Stimulated activated CD4-positive, alpha-beta T cell treated with anti-CD3 and anti-CD28 coated beads, TNF-alpha, amount 100 ng/mL, for 1 hour (primary cell): ENCODE measurements at places on chromosomes 16 and 17.

- DNase-seq = peak; percentile 45
These were observed 60.3 kb downstream of the RMI2 start for GRCh38 chr16:11405331-11406176.

GRCh38 chr17:82414548-82415281, 3.4 kb upstream of the HEXD start:
- DNase-seq = peak; percentile 57

GRCh38 chr16:82567175-82567574, 59.6 kb upstream of the CDH13 start:
- DNase-seq = no peak

GRCh38 chr17:70405492-70406220, 236.3 kb downstream of the KCNJ2 start:
- no peak for DNase-seq

DNA sequence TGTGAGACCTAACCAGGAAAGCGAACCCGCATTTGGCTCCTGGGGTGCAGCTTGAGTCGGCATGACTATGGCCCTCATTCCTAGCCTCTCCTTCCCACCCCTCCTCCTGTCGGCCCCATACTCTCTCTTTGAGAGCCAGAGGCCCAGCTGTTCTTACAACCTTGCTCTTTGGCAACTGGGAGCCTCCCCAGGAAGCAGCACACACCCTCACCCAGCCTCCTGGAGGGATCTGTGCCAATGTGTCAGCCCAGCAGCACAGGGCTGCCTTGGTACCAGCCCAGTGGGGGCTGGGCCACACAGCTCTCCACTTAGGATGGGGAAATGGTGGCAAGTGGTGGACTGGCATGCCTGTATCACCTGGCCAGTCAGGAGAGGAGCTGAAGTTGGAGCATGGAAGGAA, 70.3 kb upstream of the LGALS9 start:
- DNase-seq = no peak

DNA sequence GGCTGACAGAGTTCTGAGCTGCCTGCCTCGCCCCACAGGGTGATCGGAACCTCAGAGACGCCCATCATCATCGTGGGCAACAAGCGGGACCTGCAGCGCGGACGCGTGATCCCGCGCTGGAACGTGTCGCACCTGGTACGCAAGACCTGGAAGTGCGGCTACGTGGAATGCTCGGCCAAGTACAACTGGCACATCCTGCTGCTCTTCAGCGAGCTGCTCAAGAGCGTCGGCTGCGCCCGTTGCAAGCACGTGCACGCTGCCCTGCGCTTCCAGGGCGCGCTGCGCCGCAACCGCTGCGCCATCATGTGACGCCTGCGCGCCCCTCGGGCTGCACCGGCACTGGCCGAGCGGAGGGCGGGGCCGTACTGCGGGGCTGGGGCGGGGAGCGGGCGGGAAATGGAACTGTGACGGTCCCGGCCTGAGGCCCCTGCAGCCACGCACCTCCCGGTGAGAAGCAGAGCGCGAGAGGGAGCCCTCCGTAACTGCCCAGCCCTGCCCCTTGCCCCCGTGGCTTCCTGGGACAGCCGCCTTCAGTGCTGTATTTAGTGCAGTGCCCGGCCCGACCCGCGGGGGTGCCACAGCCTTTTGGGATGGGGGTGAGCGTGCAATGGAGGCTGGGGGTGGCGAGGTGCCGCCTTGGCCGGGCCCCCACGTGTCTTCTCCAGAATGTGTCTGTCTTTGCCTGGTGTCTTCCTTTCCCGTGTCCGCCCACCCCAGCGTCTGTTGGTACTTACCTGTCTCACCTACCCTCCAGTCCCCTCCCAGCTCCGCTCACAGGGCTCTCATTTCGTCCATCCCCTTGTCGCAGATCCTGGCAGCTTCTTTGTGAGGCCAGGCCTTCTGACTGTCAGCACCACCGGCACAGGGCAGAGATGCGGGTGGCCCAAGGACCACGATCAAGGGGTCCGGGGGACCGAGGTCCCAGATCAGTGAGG, 9.8 kb downstream of the RASL10B start:
- DNase-seq = no peak

GRCh38 chr16:27556471-27556870, 6.5 kb downstream of the KATNIP start:
- no peak for DNase-seq

DNA sequence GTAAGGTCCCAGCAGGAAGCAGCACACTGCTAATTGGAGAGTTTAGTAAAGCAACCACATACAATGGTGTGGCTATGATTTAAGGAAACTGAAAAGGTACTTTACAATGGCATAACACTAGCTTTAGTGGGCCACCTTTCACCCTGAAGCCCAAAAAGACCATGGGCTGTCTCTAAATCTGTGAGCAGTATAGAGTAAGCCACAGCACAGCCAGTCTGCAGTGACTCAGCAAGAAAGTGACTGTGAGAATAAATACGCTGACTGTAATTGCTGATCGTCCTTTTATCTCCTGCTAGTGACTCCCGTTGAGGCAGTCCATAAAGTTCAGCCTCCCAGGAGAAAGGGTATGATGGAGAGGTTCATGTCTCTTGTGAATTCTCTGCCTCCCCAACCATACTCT, 679.8 kb upstream of the KIF2B start:
- no peak for DNase-seq

DNA sequence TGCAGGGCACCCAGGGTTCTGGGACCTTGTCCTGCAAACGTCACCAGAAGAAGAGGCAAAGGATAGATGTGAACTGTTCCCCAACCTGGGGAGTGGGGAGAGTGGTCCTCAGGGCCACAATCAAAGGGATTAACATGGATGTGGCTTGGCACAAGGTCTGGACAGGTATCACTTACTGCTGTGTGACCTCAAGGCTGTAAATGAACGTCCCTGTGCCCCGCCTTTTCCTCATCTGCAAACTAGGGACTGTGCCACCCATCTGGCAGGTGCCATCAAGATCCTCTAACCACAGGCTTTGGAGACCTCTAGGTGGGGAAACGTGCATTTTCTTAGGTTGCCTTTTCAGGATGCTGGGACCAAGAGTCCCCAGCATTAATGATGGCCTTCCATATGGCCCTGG, 25.1 kb downstream of the SLC5A10 start:
- DNase-seq = no peak

DNA sequence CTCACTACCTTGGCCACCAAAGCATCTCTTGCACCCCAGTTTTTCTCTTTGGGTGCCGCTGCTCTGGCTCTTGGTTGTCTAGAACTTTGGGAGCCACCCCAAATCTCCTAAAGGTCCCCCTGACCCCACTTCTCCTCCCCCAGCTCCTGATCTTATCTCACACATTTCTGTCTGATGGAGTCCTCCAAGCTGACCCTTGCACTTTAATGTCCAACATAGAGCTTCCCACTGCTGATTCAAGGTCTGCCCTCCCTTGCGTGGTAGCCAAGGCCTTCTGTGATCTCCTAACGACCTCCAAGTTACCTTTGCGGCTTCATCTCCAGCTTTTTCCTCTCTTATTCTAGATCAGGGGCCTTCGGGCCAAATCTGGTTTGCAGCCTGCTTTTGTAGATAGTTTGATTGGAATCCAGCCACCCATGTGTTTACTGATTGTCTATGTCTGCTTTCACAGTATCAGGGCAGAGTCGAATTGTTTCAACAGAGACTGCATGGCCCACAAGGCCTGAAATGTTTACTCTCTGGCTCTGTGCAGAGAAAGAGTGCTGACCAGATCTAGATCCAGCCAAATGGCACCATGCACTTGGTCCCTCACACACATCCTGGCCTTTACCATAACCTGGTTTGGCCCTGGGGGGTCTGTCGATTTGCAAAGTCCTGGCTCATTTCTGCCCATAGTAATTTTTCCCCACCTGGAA, 168.6 kb downstream of the HAPSTR1 start:
- no peak for DNase-seq

GRCh38 chr17:21460358-21460757, 84.2 kb downstream of the KCNJ12 start:
- DNase-seq = no peak

- DNase-seq = no peak
These were observed 39.0 kb downstream of the PRKCA start for GRCh38 chr17:66341462-66341861.

- DNase-seq = no peak
These were observed 94.4 kb downstream of the SPACA3 start for GRCh38 chr17:33086041-33086440.

GRCh38 chr16:27448532-27449433, 46.8 kb downstream of the IL21R start:
- no peak for DNase-seq

DNA sequence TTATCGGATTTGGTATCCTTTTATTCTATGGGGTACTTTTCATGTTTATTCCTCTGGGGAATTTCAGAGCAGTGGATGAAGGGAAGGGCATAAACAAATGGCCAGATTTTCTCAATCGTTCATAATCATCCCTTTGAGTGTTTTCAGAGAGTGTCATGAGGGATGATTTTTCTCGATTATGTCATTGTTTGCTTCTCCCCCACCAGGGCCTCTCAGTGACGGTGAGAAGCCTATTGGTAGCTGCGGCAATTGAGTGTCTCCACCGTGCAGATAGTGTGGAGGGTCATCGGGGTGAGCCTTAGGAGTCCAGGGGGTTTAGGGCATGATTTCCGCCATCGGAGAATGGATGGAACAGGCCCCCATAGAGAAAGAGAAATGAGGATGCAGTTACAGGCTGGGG, 57.2 kb downstream of the USP43 start:
- no peak for DNase-seq

GRCh38 chr17:74408262-74408661, 23.6 kb upstream of the GPRC5C start:
- DNase-seq = no peak

GRCh38 chr17:40095944-40096791, 4.2 kb downstream of the NR1D1 start:
- peak; percentile 46 for DNase-seq

DNA sequence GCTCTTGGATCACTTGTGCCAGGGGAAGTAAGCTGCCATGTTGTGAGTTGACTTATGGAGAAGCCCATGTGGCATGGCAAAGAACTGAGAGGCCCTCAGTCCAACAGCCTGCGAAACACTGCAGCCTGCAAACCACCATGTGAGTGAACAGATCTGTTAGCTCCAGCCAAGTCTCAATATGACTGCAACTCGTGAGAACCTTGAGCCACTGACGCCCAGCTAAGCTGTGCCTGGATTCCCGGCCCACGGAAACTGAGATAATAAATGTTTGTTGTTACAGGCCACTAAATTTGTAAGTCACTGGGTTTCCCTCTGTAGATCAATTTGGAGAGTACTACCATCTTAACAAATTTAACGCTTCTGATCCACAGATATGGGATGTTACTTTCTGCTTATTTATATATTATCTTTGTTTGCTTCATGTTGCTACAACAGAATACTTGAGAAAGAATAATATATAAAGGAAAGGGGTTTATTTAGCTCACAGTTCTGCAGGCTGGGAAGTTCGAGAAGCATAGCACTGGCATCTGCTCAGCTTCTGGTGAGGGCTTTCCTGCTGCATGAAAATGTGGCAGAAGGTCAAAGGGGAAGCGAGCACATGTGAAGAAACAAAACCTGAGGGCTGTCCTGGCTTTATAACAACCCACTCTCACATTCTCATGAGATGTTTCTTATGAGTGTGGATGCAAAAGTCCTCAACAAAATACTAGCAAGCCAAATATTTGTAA, 29.4 kb upstream of the ATP2A3 start:
- no peak for DNase-seq

- DNase-seq = no peak
These were observed 34.8 kb downstream of the TIMM22 start for GRCh38 chr17:1031711-1032110.

DNA sequence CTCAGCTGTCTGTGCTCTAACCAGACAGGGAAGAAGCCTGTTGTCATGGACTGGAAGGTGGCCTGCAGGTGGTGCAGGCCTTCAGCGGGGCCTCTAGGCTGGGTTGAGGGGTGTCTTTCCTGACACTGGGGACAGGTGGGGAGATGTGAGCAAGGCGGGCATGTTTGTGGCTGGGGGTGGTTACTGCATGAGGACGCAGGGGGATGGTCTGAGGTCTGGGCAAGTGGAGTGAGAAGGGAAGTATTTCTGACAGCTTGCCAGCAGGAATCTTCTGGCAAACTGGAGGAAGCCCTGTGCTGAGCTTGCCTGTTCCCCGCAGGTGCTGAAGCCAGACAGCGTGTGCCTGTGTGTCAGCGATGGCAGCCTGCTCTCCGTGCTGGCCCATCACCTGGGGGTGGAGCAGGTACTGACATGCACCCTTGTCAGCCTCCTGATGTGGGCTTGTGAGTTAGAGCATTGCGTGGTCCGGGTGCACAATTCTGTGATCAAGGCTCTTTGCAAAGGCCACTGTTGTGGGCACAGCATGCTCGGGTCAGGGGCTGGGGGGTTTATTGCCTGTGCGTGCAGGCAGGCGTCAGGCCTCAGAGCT, 36.2 kb downstream of the PRMT7 start:
- no peak for DNase-seq

GRCh38 chr17:21313320-21313719, 28.8 kb downstream of the MAP2K3 start:
- no peak for DNase-seq

- no peak for DNase-seq
These were observed 61.3 kb upstream of the SIAH1 start for GRCh38 chr16:48446534-48446920.

GRCh38 chr16:20136446-20136968, 62.8 kb upstream of the GPR139 start:
- no peak for DNase-seq

DNA sequence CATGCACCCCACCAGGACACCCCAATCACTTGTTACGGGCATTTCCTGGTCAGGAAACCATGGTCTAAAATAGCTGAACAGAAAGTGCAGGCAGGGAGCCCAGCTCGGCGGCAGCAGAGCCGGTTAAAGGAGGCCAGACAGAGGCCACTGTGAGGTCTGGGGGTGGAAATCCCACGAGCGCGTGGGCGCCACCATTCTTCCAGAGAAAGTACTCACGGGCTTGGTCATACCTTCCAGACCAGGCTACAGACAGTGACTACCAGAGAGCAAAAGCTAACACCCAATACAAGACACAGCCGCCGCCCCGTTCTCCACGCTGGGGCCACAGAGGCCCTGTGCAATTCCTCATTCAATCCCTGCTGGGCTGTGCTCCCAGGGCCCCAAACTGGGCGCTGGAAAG, 11.9 kb downstream of the CEP131 start:
- no peak for DNase-seq

- DNase-seq = no peak
These were observed 511.3 kb upstream of the HSBP1 start for GRCh38 chr16:83296505-83296904.

DNA sequence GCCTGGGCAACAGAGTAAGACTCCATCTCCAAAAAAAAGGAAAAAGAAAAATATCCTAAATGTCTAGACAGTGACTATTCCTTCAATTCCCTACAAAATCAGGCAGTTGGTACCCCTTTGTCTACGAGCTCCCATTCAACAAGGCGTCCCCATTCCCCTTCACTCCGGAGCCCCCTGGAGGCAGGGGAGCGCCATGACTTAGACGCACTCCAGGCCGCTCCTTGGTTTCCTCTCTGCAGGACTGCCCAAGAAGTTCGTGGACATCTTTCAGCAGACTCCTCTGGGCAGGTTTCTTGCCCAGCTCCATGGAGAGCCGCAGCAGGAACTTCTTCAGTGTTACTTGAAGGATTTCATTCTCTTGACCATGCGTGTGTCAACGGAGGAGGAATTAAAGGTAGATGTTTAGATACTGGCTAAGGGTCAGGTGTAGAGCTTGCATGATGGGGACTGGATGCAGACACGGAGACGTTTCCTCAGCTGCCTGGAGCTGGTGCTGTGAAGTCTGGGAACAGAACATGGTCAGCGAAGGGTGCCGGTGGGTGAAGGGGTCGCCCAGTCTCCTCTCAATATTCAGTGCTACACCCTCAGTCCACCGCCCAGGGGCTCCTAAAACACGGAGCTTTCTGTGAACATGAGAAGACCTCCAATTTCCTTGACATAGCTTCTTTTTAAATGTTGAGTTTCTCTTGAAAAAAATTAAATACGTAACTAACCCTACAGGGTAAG, 53.3 kb upstream of the ENDOV start:
- DNase-seq = no peak
